ENCODE measurements at places on chromosomes 12 and 14. TPM values are rescaled to one million over a fixed set of nuclear protein-coding genes. Genes with fewer than 3 reads are reported as not detected.

Gene MYH6
- total RNA-seq: not detected

Gene PRR4
- total RNA-seq: 0.46 TPM

GRCh38 chr14:100201701-100202100, 37.2 kb upstream of the YY1 start:
- DNase-seq: no peak

Gene CATSPERB
- total RNA-seq: not detected

Gene ADAMTS20
- not detected for total RNA-seq

DNA sequence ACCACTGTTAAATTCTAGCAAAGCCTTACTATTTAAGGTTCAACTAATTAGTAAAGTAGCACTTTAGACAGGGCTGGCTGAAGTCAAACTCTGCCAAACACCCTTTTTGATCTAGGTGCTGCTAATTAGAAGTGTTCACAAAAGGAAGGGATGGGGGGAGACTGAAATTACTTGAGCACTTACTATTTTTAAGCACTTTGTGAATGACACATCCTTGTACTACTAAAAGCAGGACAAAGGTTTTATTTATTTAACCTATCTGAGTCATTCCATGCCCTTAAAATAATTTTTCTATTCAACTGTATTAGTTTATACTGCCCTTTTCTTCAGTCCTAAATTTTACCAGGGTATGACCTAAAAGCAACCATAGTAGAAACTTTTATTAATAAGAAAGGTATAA, 20.1 kb downstream of the MBIP start:
- DNase-seq: no peak

GRCh38 chr14:45181806-45182205, 46.1 kb downstream of the FANCM start:
- DNase-seq: no peak

DNA sequence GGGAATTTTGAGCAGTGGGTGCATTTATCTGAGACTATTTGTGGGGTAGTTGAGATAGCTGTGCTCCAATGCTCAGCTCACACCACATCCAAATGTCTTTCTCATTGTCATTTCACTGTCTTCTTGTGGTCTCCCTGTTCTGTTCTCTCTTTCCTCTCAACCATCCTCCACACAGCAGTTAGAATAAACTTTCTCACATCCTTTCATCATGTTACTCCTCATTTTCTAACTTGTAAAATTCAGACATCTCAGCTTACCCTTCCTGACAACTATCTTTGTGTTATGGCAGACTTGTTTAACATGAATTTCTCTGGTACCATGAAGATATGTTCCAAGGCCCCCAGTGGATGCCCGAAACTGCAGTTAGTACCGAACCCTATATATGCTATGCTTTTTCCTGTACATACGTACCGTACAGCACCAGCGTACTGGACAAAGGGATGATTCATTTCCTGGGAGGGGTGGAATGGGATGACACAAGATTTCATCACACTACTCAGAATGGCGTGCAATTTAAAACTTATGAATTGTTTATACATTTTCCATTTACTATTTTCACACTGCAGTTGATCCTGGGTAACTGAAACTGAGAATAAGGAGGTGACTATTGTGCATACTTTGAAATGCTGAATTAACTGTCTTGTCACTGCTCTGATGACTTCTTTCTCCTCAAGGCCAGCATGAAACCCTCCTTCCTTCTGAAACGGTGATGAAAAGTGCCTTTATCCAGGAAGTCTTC, 177.1 kb upstream of the SLC38A2 start:
- no peak for DNase-seq

Gene DCN
- 1.4 TPM for total RNA-seq
